ENCODE measurements at places on chromosomes 1 and 21.

DNA sequence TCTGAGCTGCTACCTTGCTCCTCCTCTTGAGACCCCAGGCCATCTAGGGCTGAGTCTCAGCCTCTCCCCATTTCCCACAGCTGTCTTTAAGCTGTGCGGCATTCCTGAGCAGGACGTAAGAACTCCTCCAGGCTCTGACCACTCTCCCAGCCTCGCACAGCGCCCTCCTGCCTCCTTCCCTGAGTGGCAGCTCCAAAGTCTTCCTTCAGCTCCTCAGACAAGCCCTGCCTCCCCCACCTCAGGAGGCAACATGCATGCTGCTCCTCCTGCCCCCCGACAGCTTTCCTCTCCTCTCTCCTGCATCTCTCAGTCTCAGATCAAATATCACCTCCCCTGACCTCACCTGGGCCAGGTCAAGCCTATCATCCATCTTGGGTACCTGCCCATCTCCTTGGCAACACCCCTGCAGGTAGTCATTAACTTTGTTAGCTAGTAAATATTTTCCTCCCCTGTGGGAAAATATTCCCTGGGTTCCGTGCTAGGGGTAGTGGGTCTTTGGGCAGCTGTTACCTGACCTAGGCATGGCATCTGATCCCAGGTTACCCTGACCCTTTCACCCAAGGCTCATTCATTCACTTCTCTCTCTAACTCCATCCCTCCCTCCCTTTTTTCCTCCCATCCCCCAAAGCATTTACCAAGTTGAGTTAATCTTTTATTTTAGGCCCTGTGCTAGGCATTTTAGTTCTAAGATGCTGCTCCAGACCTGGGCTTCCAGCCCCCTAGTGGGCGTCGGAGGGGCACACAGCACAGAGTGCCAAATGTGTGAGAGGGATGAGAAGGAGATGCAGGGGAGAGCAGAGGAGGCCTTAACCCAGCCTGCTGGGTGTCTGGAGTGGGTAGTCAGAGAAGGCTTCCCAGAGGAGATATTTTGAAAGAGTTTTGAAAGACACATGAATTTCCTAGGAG lies 419.9 kb downstream of the PTPRU start:
- no peak for DNase-seq

DNA sequence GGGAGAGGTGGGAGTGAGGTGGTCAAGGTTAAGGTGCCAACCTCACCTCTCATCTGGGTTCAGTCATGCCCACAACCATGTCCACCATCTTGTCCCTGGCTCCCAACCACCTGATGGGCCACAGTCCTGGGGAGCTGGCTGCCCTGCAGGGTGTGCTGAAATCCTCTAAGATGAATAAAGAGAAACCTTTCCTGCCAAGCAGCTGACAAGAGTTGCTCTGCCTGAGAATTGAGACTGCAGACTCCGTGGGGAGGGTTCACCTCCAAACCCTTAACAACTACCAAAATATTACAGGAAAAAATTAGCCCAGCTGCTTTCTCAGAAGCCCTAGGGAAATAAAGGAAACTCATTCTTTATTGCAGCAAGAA lies 15.2 kb upstream of the FGR start:
- DNase-seq = no peak

DNA sequence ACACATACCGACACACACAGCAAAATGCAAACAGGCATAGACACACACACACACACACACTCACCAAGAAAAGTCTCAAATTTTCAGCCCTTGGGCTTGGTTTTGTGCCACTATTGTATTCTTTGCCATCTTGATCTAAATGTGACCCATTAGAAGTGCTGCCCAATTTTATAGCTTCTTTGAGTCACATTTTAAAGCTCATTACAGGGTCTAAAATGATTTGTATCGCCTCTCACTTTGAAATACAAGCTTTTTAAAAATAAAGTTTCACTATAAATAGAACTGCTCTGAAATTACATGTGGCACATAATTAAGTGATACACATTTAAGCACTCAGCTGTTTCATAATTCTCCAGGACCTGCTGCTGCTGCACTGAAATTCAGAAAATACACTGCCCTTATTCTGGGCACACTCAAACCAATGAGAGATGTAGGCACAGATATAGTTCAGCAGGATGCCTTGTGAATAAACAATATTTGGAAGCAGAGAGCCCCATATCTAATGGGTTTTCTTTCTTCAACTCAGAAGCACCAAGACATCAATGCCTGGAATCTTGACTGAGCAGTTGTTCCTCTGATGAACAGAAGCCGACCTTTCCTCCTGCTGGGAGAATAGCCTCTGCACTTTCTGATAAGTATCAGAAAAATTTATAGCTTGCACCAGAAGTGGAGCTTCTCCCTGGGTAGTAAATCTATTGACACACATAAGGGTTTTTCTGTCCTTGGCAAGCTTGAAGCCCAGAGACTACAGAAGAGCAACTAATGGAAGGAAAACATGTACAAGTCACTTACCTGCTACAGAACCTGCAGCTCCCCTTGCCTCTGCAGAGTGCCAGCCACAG lies 37.0 kb upstream of the PLPPR4 start:
- no peak for DNase-seq

- DNase-seq = no peak
These were observed 48.3 kb downstream of the IL23R start for GRCh38 chr1:67214420-67215174.

DNA sequence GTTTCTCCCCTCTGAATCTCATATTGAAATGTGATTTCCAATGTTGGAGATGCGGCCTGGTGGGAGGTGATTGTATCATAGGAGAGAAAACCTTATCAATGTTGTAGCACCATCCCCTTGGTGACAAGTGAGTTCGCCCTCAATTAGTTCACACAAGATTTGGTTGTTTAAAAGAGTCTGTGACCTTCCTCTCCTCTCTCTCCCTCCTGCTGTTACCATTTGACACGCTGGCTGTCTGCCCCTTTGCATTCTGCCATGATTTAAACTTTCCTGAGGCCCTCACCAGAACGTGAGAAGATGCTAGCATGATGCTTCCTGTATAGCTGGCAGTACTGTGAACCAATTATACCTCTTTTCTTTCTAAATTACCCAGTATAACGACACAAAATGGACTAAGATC lies 730.9 kb upstream of the PRMT6 start:
- no peak for DNase-seq
